ENCODE measurements at places on chromosomes 5 and 9.
A peak's percentile ranks its signal among the peaks of the same experiment; 100 is the strongest.

DNA sequence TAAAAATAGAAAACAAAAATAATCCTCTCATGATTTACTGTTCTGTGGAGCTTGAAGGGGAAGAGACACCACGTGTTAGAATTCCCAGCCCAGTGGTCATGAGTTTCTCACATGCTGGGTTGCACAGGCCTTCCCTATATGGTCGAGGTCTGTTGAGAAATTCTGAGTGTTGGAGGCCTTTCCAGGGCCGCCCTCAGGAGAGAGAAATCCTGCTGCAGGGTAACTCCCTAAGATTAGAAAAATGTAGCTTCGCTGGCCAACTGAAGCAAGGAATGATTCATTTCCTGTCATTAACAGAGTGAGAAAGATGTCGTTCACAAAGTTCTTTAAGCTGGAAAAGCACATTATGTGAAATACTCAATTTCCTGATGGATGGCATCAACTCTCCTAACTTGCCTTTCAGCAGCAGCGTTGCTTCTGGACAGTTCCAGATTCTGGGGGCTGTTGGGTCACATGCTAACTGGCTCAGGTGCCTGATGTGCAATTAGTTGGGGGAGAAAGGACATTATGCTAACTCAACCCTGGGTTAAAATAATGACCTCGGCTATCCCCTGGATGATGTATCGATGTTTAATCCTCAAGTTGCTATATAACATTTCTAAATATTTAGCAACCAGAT lies 104.8 kb upstream of the CD180 start:
- DNase-seq, result peak; percentile 17

DNA sequence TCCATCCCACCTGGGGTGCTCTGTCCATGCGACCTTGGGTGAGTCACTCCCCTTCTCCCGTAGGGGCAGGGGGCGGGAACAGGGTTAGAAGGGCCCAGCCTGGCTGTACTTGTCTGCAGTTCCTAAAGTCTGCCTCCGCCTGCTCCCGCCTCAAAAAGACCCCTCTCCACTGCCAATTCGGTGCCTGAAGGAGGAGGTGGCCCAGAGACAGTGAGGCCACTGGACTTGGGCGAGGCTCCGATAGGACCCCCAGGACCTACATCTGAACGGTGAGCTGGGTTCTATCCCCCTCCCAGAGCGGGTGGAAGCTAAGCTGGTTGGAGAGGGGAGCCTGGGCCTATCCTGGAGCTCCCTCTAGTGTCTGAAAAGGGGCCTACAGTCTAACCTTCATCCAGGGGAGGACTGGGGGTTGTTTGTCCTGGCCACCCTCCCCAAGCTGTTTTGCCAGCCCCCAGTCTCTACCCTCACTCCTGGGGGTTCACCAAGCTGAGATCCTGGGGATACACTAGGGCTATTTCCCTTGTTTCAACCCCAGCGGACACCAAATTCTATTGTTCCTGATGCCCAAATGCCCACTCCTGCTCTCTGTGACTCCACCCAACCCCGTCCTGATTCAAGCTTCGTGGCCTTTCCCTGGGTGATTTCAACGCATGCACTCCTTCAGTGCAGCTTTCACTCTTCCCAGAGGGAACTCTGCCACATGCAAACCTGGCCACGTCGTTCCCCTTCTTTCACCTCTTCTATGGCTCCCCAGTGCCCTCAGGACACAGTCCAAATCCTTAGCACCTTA lies 6.1 kb upstream of the CRB2 start:
- DNase-seq, result peak; percentile 62

- DNase-seq, result no peak
Observed at GRCh38 chr9:134923466-134923865, 5.8 kb upstream of the FCN1 start.

DNA sequence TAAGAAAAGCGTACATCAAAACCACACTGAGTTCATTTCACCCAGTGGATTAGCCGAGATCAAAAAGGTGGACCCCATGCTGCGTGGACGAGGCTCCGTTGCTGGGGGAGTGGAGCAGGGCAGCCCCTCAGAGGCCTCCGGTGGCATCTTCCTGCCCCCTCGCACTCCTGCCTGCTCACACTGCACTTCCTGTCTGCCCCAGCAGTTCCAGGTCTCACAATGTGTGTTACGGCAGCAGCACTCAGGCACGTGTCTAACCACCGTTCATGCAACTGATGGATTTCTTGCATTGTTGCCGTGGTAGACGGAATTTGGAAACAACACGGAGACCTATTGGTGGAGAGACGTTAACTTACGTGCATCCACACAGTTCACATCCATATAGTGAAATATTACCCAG lies 196.6 kb upstream of the OTULINL start:
- DNase-seq, result no peak

- no peak for DNase-seq
Observed at GRCh38 chr9:29069376-29069775, 1496.1 kb upstream of the C9orf72 start.

DNA sequence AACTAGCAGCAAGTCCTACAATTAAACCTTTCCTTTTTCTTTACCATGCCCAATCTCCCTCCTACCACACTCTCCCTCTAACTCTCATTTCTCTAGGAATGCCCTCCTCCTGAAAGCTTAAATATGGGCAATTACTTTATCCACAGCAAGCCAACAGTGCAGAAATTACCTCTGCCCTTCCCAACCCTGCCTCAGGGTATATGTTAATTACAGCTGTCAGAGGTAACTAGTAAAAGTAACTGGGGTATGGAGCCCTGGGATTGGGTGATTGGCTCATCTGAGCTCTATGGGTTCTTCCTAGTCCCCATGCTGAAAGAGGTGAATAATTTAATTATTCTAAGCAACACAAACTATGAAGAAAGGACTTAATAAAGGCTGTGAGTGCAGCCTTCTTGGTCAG lies 478.9 kb upstream of the NMUR2 start:
- no peak for DNase-seq

GRCh38 chr9:125147401-125147951 lies 4.1 kb upstream of the SCAI start:
- DNase-seq, result no peak

DNA sequence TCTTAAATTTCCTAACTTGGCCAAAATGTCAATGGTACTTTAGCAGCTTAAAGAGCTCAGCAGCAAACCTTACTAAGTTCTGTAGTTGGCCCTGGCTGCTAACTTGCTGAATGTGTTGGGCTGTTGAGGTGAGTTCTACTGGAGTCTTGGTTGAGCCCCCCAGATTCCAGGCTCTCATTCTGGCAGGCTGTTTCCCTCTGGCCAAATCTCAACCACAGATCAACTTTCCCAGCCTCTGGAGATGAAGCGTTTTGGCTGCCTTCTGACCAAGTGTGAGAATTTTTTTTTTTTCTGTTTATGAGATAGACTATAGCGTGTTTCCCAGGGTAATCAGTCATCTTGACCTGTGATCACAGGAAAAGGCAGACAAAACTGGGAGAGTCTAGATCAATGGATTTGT lies 343.7 kb downstream of the EBF1 start:
- no peak for DNase-seq

- DNase-seq, result peak; percentile 64
Observed at GRCh38 chr5:157148734-157149615, 6.3 kb upstream of the MED7 start.

Measured in HL-60 (cell line).